ENCODE measurements at places on chromosomes 1 and 21.
A peak's percentile ranks its signal among the peaks of the same experiment; 100 is the strongest.

- peaks cover 19% of the 10 kb centered on the region for H3K36me3 ChIP-seq
- DNase-seq: no peak
- H3K27me3 ChIP-seq: no peaks in the 10 kb centered on the region
- peak overlapping the region; percentile 2 for H3K27ac ChIP-seq
- peak overlapping the region; percentile 83 for H3K4me3 ChIP-seq
Measured at GRCh38 chr1:157774412-157774811, 2.5 kb downstream of the FCRL2 start.

DNA sequence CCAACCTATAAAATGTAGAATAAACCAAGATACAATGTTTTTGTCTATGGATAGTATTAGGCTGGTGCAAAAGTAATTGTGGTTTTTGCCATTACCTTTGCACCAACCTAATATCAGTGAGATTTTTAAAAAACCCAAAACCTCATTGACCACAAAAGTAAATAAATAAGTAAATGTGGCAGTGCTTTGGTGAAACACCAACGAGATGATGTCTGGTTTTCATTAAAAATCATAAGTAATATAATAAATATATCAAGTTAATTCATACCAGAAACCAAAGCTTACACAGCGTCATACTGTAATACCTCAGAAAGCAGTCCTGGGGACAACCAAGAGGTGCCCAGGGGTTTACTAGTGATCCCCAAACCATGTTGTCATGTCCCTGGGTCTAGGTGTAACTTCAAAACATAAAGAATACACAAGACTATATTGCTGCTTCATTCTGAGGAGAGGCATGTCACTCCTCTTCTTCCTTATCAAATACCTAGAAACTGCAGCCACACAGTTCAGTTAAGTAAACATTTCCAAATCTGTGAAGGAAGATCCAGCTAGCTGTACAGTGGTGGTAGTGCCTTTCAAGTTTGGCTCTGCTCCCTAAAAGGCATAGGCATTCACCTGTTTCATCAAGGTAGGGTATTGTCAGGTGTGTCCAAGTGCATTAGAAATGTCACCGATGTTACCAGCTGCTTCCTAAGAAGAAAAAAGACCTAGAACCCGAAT, 51.6 kb upstream of the ZC3H11B start:
- no peaks in the 10 kb centered on the region for H3K36me3 ChIP-seq
- DNase-seq: no peak
- peaks cover 5% of the 10 kb centered on the region for H3K27me3 ChIP-seq
- peaks cover 7% of the 10 kb centered on the region for H3K4me1 ChIP-seq
- H3K4me3 ChIP-seq: no peak overlapping the region

DNA sequence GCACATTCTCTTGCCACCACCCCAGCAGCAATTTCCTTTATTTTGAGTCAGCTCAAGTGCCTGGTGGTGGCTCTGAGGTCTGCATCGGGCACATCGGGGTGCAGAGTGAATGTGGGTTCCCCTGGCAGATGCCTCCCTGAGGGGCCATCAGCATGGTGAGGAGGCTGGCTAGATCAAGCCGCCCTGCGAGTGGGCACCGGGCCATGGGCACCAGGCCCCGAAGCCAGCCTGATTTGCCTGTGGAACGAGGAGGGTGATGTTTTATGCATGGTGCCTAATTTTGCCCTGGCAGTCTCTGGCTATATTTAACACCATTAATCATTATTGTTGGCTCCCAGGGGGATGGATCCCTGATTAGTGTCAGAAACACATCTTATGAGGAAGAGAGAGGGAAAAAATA, 36.3 kb downstream of the ACTL8 start:
- H3K27ac ChIP-seq: no peak overlapping the region
- H3K4me1 ChIP-seq: no peaks in the 10 kb centered on the region
- no peaks in the 10 kb centered on the region for H3K36me3 ChIP-seq
- H3K4me3 ChIP-seq: no peak overlapping the region

DNA sequence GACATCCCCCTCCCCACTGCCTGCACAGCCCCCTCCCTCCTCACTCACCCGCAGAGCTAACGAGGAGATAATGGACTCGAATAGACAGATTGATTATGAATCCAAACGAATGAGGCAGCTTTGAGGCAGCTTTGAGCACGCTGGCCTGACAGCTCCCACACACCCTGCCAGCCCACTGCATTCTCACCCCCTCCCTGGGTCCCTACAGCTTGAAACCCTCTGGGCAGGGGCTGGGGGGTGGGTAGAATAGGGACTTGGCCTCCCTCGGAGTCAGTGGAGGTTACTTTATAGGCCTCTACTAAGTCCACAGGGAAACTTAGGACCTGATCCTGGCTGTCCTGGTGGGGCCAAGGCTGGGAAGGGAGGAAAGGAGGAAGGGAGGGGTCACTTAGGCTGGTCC, 1.9 kb downstream of the NTRK1 start:
- no peak for DNase-seq
- H3K4me3 ChIP-seq: no peak overlapping the region
- H3K27ac ChIP-seq: no peak overlapping the region

- H3K27me3 ChIP-seq: no peaks in the 10 kb centered on the region
- peaks cover 31% of the 10 kb centered on the region for H3K36me3 ChIP-seq
- no peak overlapping the region for H3K4me3 ChIP-seq
Measured at GRCh38 chr1:204563780-204564179, 47.6 kb downstream of the MDM4 start.

- peaks cover 11% of the 10 kb centered on the region for H3K4me1 ChIP-seq
- H3K27ac ChIP-seq: no peak overlapping the region
- DNase-seq: no peak
- H3K27me3 ChIP-seq: no peaks in the 10 kb centered on the region
- H3K36me3 ChIP-seq: peaks cover 21% of the 10 kb centered on the region
Measured at GRCh38 chr1:55146781-55147180, 68.4 kb downstream of the USP24 start.

DNA sequence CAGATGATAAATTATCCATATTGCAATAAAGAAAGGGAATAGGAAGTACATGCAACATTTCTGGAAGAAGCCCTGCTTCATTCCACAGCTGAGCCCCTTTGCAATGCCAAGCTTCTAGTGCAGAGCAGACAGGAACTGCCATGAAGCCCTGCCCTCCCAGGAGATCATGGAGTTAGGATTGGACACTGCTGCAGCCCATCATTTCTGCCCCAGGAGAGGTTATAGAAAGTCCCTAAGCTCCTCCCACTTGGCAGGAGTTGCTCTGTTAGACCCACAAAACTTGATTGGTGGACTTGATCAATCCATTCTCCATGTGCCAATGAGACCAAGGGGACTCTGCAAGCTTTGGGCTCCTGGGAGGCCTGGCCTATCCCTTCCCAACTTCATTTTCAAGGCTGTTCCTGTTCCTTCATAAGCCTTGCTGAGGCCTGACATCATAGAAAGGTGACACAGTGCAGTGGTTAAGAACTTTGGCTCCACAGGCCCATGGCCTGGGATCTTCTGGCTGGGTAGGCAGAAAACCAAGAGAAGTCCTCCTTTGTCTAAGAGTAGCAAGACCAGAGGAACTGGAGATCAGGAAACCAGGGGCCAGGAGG, 1.3 kb upstream of the LAPTM5 start:
- no peak for DNase-seq
- peaks cover 62% of the 10 kb centered on the region for H3K4me1 ChIP-seq
- peak overlapping the region; percentile 97 for H3K27ac ChIP-seq
- H3K27me3 ChIP-seq: no peaks in the 10 kb centered on the region

All from memory B cell (primary cell).